ENCODE measurements at places on chromosomes 16 and 17.

GRCh38 chr17:19755821-19756510 lies 7.9 kb upstream of the ALDH3A1 start:
- DNase-seq: no peak

GRCh38 chr16:67930678-67931211 lies 917 bp downstream of the CTRL start:
- peak; percentile 14 for DNase-seq

DNA sequence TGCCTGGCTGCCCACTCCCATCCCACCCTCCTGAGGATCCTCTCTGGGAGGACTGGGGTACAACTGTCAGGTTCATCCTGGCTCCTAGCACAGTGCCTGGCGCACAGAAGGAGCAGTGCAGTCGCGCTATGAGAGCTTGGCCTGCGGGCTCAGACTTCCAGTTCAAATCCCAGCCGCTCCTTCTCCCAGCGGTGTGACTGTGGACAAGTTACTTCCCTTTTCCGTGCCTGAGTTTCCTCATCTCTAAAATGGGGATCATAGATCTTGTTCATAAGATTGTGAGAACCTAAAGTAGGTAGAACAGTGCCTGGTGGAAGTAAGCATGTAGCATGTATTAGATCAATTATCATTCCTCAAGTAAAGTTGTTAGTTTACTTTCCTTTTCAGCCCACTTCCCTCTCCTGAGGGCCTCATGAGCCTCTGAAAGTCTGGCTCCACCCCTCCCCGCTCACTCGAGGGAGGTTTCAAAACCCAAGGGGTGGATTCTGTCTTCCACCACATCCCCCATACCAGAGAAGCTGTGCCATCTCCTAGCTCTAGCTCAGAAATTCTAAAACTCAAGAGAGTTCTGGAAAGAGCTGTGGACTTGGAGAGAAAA lies 19.9 kb upstream of the COL1A1 start:
- no peak for DNase-seq

- DNase-seq: no peak
Observed at GRCh38 chr16:12447556-12447955, 356.1 kb downstream of the CPPED1 start.

DNA sequence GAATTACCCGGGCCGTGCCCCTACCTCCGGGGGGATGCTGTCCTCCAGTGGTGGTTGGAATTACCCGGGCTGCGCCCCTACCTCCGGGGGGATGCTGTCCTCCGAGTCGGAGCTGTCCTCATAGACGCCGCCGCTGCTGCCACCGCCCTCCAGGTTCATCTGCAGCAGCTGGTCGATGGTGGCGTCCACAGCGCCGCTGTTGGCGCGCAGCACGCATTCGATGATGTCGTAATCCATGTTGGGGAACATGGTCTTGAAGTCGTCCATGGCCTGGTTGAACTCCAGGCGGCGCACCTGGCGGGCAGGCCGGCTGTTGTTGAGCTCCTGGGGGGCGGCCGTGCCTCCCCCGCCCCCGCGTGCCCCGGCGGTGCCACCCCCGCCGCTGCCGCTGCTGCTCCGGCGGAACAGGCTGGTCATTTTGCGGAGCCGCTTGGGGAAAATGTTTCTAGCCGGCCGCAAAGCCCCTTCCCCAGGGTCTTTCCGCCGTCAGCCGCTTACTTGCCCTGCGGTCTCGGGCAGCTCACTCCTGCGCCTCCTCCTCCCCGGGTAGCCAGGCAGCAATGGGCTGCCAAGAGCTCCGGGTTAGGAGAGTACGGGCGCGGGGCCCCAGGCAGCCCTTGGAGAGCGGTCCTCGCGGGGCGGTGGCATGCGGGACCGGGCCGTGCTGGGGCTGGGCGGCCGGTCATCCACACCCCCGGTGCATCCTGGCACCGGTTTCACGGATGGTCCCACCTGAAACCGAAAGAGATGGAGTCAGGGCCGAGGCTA lies 35.5 kb upstream of the MRPS23 start:
- no peak for DNase-seq
